ENCODE measurements at places on chromosomes 7 and 10. TPM values are rescaled to one million over a fixed set of nuclear protein-coding genes. Genes with fewer than 3 reads are reported as not detected.

DNA sequence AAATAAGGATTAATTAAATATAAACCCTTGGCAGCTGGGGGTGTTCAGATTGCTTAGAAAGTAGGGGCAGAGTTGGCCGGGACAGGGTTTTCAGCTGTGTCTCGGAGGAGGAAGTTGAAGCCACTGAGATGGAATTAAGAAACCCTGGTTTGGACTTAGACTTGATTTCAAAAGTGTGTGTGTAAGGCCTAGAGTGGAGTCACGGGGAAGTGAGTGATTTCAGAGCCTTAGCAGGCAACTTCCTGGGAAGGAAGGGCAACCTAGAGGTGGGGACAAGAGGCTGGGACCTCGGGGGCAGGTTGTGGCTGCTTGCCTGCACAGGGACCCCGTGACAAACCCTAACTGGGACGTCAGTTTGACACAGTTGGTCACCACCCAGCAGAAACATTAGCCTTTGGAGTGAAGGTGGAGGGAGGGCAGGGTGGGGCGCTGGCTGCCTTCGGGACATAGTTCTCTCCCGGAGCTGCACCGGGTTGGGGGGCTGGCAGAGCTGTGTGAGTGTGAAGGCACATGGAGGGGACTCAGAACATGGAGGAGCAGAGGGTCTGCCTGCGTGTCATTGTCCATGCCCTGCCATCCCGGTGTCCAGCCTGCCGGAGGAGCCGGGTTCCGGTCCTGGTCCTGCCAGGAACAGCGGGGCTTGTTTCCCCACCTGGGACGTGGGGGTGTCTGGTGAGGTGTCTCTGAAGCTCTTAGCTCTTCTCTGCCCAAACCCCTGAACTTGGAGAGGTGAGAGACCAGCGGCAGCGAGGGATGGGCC, 1.8 kb downstream of the BRI3 start:
- peak; percentile 39 for DNase-seq

GRCh38 chr7:50397971-50398324, 52.2 kb downstream of the FIGNL1 start:
- no peak for DNase-seq

GRCh38 chr7:92797284-92797683, 39.1 kb downstream of the CDK6 start:
- DNase-seq, result no peak

DNA sequence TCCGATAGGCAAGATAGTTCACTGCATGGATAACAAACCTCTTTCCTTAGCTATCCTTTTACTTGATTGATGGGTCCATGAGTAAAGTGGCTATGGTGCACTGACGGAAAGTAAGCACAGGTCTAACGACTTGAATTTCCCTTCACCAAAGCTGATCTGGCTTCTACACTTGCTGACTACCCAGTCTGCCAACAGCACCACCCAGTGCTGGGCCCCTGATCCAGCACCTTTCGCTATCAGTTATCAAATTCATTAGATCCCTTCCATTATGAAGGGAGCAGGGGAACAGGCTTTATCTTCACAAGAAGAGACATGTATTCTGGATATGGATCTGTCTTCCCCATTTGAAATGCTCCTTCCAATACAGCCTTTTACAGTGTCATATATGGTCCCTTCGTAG, 855.9 kb downstream of the GRID1 start:
- DNase-seq, result peak; percentile 14

GRCh38 chr7:140610204-140611165, 30.1 kb downstream of the DENND2A start:
- DNase-seq, result no peak

GRCh38 chr10:73806176-73806950, 5.0 kb downstream of the NDST2 start:
- peak; percentile 0 for DNase-seq

GRCh38 chr10:78190051-78190825, 156.6 kb downstream of the RPS24 start:
- no peak for DNase-seq

DNA sequence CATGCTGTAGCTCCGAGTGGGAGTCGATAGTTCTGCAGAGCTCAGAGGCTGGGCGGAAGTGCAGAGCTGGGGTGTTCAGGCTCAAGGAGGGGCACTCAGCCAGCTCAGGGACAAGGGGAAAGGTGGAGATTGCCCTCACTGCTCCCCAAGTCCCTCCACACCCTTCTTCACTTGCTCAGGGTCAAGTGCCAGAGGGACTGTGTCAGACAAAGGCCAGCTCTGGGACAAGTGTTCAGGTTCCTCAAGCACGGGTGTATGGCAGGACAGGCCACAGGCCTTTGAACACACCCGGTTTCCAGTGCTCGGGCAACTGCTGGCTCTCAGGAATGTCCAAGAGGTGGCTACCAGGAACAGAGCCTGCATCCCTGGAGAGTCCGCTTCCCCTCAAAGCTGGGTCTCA, 293.0 kb upstream of the PODXL start:
- no peak for DNase-seq

DNA sequence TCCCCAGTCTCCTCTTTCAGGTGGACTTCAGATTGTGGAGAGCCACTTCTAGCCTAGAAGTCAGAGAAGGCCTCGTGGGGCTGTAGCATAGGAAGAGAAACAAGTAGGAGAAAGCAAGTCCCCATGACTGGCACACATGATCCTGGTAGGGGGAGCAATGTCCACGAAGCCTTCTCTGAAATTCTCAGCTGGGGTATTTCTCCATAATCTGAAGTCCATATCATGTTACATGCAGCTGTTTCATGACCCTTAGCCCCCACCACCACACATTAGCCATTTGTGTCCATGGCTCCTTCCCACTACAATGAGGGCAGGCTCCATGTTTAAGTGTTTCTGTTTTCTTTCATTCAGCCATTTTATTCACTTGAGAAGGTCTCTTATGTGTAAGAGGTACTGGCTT, 43.2 kb downstream of the LAMB4 start:
- DNase-seq, result no peak

The RPEL1 gene
- not detected for total RNA-seq

The PRF1 gene
- 2.6 TPM for total RNA-seq

The AQP1 gene
- total RNA-seq, result 253 TPM

The STAG3 gene
- 0.74 TPM for total RNA-seq

The CRCP gene
- 23.2 TPM for total RNA-seq

The SLC18A3 gene
- not detected for total RNA-seq

The TAS2R4 gene
- 0.25 TPM for total RNA-seq

The CREB3L2 gene
- total RNA-seq, result 28.9 TPM

The SUGCT gene
- total RNA-seq, result 5.0 TPM

The CAMK2B gene
- 98.0 TPM for total RNA-seq

The C10orf67 gene
- total RNA-seq, result 0.36 TPM

The SLC26A5 gene
- total RNA-seq, result not detected

All from left ventricle myocardium inferior (tissue), 1 donor.